Fibroblast of gingiva (primary cell): ENCODE measurements at places on chromosomes 6 and 20.
A peak's percentile ranks its signal among the peaks of the same experiment; 100 is the strongest.

GRCh38 chr6:63352544-63353285 is 32.9 kb upstream of the LGSN start:
- peak; percentile 34 for DNase-seq

- no peak for DNase-seq
Observed at GRCh38 chr6:109036574-109037294, 57.9 kb downstream of the SESN1 start.

DNA sequence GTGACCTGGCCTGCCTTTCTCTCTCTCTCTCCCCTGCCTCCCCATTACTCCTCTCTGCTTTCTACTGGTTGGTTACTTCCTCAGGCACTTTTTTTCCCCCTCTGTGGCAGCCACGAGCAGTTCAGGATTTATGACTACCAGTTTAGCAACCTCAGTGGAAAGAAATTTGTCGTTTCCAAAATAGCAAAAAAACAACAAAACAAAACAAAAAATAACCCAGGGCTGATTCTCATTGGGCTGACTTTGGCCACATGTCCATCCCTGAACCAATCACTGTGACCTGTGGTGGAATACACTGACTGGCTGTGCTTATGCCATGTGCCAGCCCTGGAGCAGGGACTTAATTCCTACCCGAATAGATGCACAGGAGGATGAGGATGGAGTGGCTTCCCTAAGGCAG is 137.4 kb downstream of the TFAP2C start:
- DNase-seq = peak; percentile 20

DNA sequence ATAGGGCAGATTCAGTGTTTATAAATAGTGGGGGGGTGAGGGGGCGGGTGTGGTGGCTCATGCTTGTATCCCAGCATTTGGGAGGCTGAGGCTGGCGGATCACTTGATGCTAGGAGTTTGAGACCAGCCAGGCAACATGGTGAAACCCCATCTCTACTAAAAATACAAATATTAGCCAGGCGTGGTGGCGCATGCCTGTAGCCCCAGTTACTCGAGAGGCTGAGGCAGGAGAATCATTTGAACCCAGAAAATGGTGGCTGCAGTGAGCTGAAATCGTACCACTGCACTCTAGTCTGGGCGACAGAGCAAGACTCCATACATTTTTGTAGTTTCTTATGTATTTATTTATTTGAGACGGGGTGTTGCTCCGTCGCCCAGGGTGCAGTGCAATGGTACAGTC is 109.0 kb upstream of the ZNF217 start:
- no peak for DNase-seq

DNA sequence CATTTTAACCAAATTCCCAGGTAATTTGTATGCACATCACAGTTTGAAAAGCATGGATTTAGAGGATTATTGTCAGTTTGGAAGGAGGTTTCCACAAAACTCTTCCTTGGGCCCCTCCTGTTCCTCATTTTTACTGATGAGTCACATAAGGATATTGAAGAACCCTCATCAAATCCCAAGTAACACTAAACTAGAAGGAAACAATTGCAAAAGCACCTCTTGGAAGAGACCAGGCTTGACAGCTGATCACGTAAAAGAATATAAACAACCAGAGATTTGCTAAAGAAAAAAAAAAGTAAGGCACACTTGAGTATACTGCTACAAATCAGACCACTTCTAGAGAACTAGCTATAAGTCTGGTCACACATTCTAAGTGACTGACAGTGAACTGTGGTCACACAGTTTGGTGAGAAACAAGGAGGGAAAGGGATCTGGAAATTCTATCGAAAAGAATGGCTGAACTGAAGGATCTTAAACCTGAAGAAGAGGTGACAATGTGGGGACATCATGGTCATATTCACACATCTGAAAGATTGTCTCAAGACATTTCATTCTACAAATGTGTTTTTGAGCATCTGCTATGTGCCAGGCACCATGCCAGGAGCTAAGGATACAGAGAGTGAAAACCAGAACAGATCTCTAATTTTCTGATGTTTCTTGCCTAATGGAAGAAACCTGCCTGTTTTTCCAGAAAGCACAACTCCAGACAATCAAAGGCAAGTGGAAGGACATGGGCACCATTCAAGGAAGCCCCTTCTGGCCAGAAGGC is 24.1 kb downstream of the ZHX3 start:
- DNase-seq = peak; percentile 81

- peak; percentile 76 for DNase-seq
Observed at GRCh38 chr6:126063512-126064146, 77.3 kb downstream of the TRMT11 start.

- DNase-seq = no peak
Observed at GRCh38 chr20:63855363-63856097, 5.8 kb upstream of the ABHD16B start.
